ENCODE measurements at places on chromosomes 12 and 14.

DNA sequence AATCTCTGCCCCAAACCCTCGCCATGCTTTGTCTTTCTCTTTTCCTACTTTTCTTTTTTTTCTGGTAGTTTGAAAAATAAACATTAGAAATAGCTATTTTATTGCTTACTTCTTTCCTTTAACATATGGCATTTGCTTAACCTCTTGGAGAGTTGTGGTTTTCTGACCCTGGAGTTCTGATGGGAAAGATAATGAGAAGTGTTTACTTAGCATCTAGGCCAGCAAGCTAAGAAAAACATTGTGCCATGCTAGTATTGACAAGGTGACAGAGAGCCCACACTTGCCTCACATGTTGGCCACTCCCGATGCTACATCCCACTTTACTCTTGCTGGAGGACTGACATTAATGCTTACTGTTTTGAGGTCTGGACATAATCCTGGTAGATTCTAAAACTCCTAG, 886.2 kb downstream of the DIO2 start:
- no peak for DNase-seq

GRCh38 chr14:40955131-40955505, 651.6 kb upstream of the LRFN5 start:
- no peak for DNase-seq

DNA sequence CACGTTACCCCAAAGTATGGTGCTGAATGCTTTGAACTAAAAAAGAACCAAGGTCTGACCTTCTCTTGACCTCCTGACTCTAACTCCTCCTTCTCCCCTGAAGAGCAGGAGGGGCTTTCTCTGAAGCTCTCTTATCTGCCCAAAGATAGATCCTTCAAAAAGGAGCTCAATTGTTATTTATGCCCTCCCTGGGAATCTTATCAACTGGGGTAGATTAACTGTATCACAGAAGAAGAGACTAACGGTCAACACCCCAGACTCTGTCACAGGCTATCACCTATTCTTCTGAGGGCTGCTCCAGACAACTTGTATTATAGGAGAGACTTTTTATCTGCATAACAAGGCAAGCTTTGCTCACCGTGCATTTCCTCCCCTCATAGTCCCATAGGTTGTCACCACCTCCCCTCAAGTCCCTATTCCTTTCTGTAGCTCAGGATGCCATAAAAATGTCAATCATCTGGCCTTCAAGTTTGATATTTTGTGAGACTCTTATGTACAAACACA, 86.6 kb downstream of the PAPLN start:
- DNase-seq: no peak

GRCh38 chr12:102811110-102811737, 105.8 kb downstream of the PAH start:
- DNase-seq: peak; percentile 2

Measured in activated CD4-positive, alpha-beta T cell treated with anti-CD3 and anti-CD28 coated beads, Interleukin-2, Interleukin-4, amounts not matched to agents 100 ng/mL and 50 ng/mL, durations not matched to agents 16 hours and 8 hours (primary cell).